ENCODE measurements at places on chromosomes 5 and 9.

- peaks cover 29% of the 10 kb centered on the region for H3K27me3 ChIP-seq
- H3K27ac ChIP-seq = no peak overlapping the region
- no peak overlapping the region for H3K4me3 ChIP-seq
- no peaks in the 10 kb centered on the region for H3K4me1 ChIP-seq
- no peak for DNase-seq
Observed at GRCh38 chr5:135821061-135821801, 13.2 kb upstream of the SLC25A48 start.

DNA sequence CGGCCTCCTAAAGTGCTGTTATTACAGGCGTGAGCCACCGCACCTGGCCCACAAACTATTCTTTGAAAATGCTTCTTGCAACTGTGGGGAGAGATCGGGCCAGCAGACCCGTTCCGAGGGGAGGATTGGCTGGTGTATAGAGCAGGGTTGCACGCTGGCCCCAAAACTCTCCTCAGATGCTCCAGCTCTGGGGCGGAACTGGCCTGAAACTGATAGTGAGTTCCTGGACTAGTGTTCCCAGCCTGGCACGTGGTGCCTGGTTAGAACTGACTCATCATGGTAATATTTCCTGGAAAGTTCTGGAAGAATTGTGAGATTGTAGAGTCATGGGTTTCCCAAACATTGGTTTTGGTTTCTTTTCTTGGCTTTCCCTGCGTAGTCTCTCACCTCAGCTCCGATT lies 120.5 kb downstream of the FBXL7 start:
- H3K27me3 ChIP-seq = no peaks in the 10 kb centered on the region
- H3K27ac ChIP-seq = no peak overlapping the region
- DNase-seq = peak; percentile 65
- H3K36me3 ChIP-seq = no peaks in the 10 kb centered on the region
- H3K4me3 ChIP-seq = peak overlapping the region; percentile 62
- H3K4me1 ChIP-seq = peaks cover 4% of the 10 kb centered on the region

DNA sequence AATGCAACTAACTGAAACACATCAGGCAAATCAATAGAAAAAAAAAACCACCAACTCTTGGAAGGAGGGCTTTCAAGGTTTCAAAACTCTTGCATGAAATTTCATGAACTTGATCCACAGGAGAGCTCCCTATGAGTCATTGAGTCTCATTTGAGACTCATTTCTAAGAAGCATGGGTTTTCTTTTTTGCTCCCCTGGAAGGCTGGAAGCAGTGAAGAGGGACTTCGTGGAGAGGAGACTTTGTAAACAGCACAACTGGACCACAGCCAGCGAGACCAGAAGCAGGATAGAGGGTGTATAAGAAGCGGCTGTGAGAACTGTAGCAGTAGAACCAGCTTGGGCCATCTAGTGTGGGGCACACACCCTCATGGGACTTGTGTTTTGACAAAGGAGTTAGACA lies 41.2 kb upstream of the RAPGEF1 start:
- H3K27ac ChIP-seq = no peak overlapping the region
- no peaks in the 10 kb centered on the region for H3K4me1 ChIP-seq

DNA sequence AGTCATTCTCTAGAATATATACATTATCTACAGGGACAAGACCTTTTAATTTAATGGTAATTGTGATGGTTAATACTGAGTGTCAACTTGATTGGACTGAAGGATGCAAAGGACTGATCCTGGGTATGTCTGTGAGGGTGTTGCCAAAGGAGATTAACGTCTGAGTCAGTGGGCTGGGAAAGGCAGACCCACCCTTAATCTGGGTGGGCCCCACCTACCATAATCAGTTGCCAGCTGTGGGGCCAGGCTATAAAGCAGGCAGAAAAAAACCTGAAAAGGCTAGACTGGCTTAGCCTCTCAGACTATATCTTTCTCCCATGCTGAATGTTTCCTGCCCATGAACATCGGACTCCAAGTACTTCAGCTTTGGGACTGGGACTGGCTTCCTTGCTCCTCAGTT lies 112.2 kb upstream of the SMC2 start:
- H3K27ac ChIP-seq = no peak overlapping the region
- H3K4me1 ChIP-seq = no peaks in the 10 kb centered on the region
- H3K4me3 ChIP-seq = no peak overlapping the region
- no peak for DNase-seq

DNA sequence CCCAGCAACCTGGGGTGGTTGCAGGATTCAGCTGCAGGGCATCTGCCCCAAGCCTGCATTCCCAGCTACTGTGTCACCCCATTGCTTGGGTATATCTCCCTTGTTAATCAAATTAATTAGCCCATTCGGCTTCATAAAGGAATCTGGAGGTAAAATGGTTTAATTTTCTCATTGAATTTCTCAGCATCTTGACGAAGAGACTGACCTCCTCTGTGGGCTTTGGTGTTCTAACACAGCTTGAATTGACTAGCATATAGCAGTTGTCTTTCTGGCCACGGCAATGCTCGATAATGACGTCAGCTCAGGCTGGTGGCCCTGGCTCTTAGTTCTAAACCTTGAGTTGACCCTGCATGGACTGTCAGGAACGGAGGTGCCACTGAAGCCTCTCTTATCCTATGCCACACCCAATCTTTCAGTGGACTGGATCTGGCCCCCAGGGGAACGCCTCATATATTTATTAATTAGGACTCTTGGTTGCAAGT lies 72.4 kb downstream of the MSX2 start:
- H3K4me3 ChIP-seq = no peak overlapping the region
- no peaks in the 10 kb centered on the region for H3K36me3 ChIP-seq
- H3K4me1 ChIP-seq = no peaks in the 10 kb centered on the region

GRCh38 chr5:270340-270739 lies 1.1 kb upstream of the PDCD6 start:
- no peak for DNase-seq
- H3K27me3 ChIP-seq = no peaks in the 10 kb centered on the region
- peaks cover 28% of the 10 kb centered on the region for H3K36me3 ChIP-seq
- H3K4me3 ChIP-seq = peak overlapping the region; percentile 82

DNA sequence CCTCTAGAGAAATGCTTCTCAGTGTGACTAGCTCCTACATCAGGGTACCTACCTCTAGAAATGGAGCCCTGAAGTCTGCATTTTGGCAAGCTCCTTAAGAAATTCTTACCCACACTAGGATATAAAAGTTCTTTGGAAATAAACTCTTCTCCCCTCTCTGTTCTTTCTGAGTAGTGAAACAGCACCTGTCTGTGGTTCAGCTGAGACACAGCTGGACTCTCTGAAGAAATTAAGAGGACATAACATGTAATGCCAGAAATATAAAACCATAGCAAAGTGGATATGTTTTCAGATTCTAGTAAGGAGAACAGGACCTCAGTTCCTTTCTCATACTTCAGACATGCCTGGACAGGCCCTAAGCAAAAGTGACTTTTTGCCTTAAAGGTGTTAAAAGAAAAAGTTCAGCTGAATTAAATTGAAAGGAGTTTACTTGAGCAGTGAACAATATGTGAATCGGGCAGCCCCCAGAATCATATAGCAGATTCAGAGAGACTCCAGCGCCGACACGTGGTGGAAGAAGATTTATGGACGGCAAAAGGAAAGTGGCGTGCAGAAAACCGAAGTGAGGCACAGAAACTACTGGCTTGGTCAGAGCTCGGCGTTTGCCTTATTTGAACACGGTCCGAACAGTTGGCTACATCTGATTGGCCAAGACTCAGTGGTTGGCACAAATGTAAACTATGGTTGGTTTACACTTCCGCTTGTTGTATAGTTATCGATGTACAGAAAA lies 64.5 kb downstream of the PRKACG start:
- H3K4me1 ChIP-seq = no peaks in the 10 kb centered on the region
- no peak overlapping the region for H3K27ac ChIP-seq
- H3K36me3 ChIP-seq = no peaks in the 10 kb centered on the region
- peak overlapping the region; percentile 39 for H3K4me3 ChIP-seq
- no peaks in the 10 kb centered on the region for H3K27me3 ChIP-seq
- DNase-seq = no peak

GRCh38 chr5:55608595-55609349 lies 74.0 kb upstream of the PLPP1 start:
- no peak overlapping the region for H3K4me3 ChIP-seq
- DNase-seq = no peak
- peaks cover 6% of the 10 kb centered on the region for H3K36me3 ChIP-seq
- H3K4me1 ChIP-seq = peaks cover 3% of the 10 kb centered on the region
- H3K27ac ChIP-seq = no peak overlapping the region

- no peaks in the 10 kb centered on the region for H3K4me1 ChIP-seq
- DNase-seq = no peak
- no peak overlapping the region for H3K27ac ChIP-seq
Observed at GRCh38 chr9:127438394-127438793, 12.8 kb downstream of the RPL12 start.

GRCh38 chr5:71905834-71906711 lies 187.0 kb downstream of the CARTPT start:
- DNase-seq = peak; percentile 41
- no peaks in the 10 kb centered on the region for H3K27me3 ChIP-seq
- H3K36me3 ChIP-seq = no peaks in the 10 kb centered on the region
- no peak overlapping the region for H3K27ac ChIP-seq

DNA sequence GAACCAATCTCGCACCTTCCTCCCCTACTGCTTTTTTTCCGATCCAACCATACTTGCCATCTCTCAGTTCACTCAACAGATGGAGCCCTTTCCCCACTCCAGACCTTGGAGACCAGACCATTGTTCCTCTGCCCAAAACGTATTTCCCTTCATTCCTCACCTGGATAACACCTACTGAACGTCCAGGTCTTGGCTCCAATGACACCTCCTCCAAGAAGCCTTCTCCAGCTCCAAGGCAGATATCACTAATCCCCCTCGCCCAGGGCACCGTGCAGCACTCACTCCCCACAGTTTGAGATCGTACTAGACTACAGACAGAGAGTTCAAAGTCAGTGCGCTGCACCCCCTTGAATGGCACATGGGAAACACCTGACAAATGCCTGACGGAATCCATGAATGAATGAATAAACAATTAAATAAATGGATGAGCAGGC lies 47.1 kb upstream of the AKNA start:
- DNase-seq = peak; percentile 36
- H3K27me3 ChIP-seq = no peaks in the 10 kb centered on the region
- no peaks in the 10 kb centered on the region for H3K36me3 ChIP-seq
- H3K4me1 ChIP-seq = no peaks in the 10 kb centered on the region
- H3K27ac ChIP-seq = no peak overlapping the region
- no peak overlapping the region for H3K4me3 ChIP-seq

- no peaks in the 10 kb centered on the region for H3K36me3 ChIP-seq
- H3K4me3 ChIP-seq = no peak overlapping the region
- H3K4me1 ChIP-seq = no peaks in the 10 kb centered on the region
- peaks cover 35% of the 10 kb centered on the region for H3K27me3 ChIP-seq
- DNase-seq = no peak
Observed at GRCh38 chr9:17614903-17615302, 36.0 kb downstream of the SH3GL2 start.

GRCh38 chr5:143741421-143741820 lies 70.5 kb upstream of the HMHB1 start:
- H3K27ac ChIP-seq = no peak overlapping the region
- H3K4me3 ChIP-seq = no peak overlapping the region
- peaks cover 1% of the 10 kb centered on the region for H3K4me1 ChIP-seq
- no peaks in the 10 kb centered on the region for H3K27me3 ChIP-seq

DNA sequence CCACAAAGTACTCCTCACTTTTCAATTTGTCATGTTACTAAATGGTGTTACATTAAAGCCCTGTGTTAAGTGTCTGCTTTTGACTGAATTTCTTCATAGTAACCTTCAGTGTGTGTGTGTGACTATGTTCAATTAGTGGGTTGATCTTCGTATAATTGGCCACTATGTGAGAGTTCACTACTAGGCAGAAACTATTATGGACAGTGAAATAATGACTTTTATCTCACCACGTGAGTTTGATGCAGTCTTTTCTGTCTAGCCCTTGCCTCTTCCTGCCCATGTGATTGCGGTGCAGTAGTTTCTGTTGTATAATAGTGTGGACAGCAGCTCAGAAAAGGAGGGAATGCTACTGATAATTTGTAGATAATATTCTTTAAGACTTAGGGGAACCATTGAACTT lies 1.8 kb upstream of the MAML1 start:
- no peak overlapping the region for H3K27ac ChIP-seq
- peak; percentile 14 for DNase-seq
- H3K4me3 ChIP-seq = no peak overlapping the region
- H3K36me3 ChIP-seq = peaks cover 50% of the 10 kb centered on the region
- H3K4me1 ChIP-seq = peaks cover 6% of the 10 kb centered on the region

DNA sequence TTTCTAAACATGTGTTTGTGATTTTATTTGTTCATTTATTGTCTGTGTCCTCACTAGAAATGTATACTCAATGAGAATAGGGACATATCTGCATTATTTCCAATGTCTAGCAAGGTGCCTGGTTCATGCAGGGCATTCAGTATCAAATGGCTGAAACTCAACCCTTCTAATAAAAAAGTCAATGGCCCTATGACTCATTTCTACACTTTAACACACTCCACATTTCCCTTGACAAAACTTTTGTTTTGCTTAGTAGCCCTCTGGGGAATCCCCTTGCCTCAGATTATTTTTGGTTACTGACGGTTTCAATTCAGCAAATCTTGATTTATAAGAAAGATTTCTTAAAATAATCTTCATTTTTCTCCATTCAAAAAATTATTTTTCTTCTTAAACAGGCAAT lies 206.0 kb upstream of the DMRTA1 start:
- no peak overlapping the region for H3K27ac ChIP-seq
- no peaks in the 10 kb centered on the region for H3K4me1 ChIP-seq
- no peaks in the 10 kb centered on the region for H3K27me3 ChIP-seq
- DNase-seq = peak; percentile 74
- H3K36me3 ChIP-seq = no peaks in the 10 kb centered on the region
- no peak overlapping the region for H3K4me3 ChIP-seq

DNA sequence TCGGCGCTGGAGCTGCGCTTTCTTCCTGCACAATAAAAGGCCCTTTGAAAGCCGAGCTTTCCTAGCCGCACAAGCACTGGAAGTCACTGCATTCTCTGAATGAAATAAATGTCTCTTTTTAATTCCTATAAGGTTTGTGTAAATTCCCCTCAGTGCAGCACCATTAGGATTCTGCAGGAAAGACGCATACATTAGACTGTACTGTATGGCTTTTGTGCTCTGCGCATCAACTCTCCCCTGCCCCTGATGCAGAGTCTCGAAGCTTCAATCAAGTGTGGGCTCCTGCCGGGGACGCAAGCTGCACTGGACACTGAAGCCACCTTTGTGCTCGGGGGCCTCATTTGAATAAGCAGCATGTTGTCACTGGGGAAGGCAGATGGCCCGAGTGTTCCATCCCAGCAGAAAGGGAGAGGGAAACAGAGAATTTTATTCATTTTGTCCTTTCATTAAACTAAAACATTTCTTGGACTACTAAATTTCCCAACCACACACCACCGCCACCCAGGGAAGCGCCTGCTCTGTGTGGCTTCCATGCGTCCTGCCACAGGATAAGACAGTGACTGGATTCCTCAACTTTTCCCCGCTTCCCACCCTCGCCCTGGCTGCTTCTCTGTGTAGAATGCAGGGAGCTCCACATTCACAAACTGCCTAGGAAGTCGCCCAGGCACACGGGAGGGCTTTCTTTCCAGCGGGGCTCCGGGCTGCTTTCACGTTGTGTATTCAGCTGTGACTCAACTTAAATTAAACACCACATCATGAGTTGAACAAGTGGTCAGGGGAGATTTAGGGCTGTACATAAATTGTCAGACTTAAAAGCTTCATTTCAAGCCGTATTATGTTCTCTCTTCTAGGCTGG lies 635.4 kb downstream of the IRX1 start:
- H3K4me1 ChIP-seq = no peaks in the 10 kb centered on the region
- no peak overlapping the region for H3K4me3 ChIP-seq
- no peak overlapping the region for H3K27ac ChIP-seq
- H3K36me3 ChIP-seq = no peaks in the 10 kb centered on the region

All from mesenchymal stem cell (in vitro differentiated cells and primary cell).